ENCODE measurements at places on chromosomes 16 and 17. TPM values are rescaled to one million over a fixed set of nuclear protein-coding genes. Genes with fewer than 3 reads are reported as not detected.

Gene CAPNS2
- polyA plus RNA-seq, result not detected

Gene DLG4
- 7.3 TPM for polyA plus RNA-seq

Gene TMEM95
- polyA plus RNA-seq, result not detected

Gene RSKR
- 3.3 TPM for polyA plus RNA-seq

GRCh38 chr16:3171855-3172593 lies 16.0 kb upstream of the OR1F1 start:
- no peak for DNase-seq

GRCh38 chr16:59148056-59148768 lies 414.1 kb upstream of the GOT2 start:
- no peak for DNase-seq

GRCh38 chr16:28290859-28291254 lies 1.5 kb upstream of the SBK1 start:
- DNase-seq, result no peak

DNA sequence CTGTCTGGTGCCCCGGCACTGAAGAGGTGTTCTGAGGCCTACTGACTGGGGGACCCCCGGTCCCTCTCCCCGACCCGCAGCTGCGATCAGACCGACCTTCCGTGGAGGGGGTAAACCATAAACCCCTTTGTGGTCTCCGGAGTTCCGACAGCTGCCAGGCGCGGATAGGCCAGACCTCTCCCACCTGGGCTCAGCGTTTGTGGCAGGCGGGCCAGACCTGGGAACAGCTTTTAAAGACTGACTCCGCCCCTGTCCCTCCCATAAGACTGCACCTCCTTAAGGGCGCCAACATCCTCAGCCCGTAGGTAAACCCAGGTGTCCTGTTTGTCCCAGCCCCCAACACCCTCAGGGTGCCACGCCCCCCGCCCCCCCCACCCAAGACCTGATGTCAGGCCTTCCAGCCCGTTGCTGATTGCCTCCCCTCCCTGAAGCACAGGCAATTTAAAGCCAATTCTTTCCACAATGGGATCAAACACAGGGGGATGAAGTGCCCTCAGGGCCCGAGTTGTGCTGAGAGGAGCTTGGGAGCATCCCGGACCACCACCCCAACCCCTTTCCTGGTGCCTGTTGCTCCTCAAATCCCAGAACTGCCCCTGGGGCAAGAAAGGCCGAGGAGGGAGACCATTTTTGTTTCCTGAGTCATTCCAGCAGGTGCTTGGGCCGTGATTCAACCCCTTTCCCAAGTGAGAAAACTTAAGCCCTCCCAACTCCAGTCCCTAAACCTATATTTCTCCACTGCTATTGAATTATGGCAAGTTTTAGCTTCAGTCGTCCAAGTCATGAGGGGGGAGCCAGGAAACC lies at the start of gene SOX15:
Gene SOX15 (minus strand): TSS at position 204 of the 801 bp plus-strand sequence. CDS start 418 bp downstream, outside the sequence.
- no peak for DNase-seq

GRCh38 chr16:53111078-53111791 lies 56.4 kb downstream of the CHD9 start:
- no peak for DNase-seq

DNA sequence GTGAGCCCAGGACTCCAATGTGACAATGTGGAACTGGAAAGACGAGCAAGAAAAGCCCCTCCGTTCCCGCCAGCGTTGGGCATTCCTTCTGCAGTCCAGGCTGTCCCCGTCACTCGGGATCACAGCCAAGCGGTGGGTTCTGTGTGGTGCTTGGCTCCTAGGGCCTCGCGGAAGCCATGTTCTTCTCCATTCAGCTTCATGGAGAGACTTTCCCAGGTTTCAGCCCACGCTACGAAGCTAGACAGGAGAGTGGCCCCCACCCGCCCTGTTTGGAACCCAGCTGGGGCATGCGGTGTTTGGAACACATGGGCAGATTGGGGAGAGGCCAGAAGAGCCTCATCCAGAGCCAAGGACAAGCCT lies 5.8 kb downstream of the LMF1 start:
- no peak for DNase-seq

GRCh38 chr17:72388765-72389473 lies 268.1 kb downstream of the SOX9 start:
- no peak for DNase-seq

DNA sequence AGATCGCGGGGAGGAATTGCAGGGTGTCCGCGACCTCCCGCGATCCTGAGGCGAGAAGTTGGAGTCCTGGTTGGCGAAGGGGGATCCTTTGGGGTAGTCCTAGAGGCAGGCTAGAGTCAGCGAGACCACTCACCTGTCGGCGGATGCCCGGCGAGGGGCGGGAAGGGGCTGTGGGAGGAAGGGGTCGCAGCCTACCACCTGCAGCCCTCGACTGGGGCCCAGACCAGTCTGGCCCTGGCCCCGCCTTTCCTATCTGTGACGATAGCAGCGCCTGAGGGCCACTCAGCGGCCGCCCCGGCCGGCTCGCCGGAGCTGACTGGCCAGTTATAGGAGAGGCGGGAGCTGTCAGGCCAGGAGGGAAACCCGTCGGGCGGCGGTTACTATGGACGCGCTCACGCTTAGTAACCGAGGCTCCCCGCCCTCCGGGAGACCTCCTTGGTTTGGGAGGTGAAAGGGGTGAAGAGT lies at the start of gene TEKT3:
Gene TEKT3 (minus strand): TSS at position 213 of the 465 bp plus-strand sequence. CDS start 10,012 bp downstream, outside the sequence.
- DNase-seq, result peak; percentile 94

GRCh38 chr16:13633391-13633861 lies 286.5 kb upstream of the ERCC4 start:
- no peak for DNase-seq

DNA sequence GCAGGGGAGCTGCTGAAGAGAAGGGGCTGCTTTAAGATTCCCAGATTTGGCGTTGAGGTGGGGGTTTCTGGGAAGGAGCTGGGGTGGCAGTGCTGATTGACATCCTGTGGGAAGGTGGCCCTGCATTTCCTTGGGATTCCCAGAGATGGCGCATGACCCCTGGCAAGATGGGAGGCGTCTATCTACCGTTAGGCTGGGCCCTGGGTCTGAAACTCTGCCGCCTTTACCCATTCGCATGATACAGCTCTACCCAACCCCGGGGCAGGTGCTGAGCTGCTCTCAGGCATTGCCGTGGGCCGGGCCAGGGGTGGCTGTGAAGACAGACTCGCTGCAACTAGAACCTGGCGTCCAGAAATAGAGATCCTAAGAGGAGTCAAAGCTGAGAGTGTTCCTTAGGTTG lies 9.9 kb upstream of the MVD start:
- DNase-seq, result no peak

DNA sequence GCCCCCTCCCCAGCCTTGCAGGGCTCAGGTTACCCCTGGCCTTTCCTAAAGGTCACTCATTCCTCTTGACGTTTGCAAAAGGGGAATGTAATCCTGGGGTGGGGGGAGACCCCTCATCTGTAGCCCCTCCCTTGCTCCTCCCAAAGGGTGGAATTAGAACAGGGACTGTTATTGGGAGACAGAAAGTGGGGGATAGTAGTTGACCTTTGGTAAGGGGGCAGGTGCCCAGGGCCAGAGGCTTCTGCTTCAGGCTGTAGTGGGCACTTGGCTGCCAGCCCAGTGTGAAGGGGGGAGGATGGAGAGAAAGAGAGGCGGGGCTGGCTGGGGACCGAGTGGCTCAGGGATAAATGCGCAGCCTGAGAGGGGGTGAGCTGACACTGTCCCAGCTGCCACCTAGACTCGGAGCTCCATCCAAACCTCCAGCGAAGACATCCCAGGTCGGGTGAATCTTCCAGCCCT lies at the start of gene ENO3:
Gene ENO3 (plus strand): TSS at position 374 of the 459 bp plus-strand sequence. CDS start 711 bp downstream, outside the sequence.
- DNase-seq, result peak; percentile 39

- peak; percentile 59 for DNase-seq
Measured at GRCh38 chr17:79840269-79840988, 1.2 kb upstream of the CBX4 start.

GRCh38 chr17:17647524-17648178 lies 33.6 kb upstream of the RAI1 start:
- DNase-seq, result no peak

GRCh38 chr17:75412455-75413317 lies 7.2 kb upstream of the GRB2 start:
- DNase-seq, result peak; percentile 81

DNA sequence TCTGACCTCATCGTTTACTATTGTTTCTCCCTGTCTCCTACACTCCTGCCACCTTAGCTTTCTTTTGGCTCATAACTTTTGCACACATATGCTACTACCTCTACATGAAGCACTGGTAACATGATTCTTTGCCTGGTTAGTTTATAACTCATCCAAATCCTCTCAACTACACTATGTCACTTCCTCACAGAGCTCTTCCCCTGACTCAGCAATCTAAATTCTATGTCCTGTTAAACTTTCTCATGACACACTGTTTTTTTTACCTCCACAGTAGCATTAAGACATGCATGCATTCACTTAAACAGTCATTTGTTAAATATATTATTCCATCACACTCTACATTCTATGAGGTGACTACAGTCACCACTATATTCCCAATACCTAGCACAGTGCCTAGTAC lies 19.7 kb downstream of the APPBP2 start:
- DNase-seq, result no peak

DNA sequence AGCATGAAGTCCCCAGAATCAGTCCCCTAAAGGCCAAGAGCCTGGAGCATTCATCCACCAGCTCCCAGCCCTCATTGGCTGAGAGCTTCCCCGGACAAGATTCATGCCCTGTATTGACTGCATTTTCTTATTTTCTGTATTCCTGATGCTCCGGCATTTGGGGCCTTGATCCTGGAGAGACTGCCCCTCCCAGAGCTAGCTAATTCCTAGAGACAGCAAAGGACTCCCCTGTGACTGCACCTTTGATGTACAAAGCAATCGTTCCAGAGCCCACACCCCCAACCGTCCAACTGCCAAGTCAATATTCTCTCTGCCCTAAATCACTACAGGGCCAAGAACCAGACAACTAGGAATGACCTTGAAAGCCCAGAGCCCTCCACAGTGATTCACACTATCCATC lies 93.4 kb upstream of the CDH5 start:
- no peak for DNase-seq

GRCh38 chr16:55392701-55393100 lies 68.7 kb downstream of the IRX6 start:
- DNase-seq, result no peak

DNA sequence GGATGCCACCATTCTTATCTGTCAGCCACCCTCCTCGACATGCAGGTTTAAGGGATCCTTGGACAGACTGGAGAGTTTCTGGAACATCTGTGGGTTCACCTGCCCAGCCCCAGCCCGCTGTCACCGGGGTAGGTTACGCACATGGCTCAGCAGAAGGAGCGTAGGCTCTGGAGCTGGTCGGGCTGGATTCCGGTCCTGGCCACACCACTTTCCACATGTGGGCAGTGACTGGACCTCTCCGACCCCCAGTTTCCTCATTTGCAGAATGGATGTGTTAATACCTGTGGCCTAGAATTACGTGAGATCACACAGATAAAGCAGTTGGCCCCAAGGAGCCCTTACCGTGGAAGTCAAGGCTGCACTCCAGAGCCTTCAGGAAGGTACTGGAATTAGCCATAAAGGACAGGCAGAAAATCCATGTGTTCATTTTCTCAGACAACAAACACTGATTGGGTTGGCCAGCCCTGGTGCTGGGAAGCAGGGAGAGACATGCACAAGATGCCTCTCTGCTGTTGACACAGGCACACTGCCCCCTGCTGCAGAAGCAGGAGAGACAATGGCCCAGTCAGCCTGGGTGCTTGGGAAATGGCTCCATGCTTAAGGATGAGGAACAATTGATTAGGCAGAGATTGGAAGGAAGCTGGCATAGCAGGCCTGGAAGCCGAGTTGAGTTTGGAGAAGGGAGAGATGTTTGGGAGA lies 58.8 kb downstream of the SF3B3 start:
- DNase-seq, result no peak

- no peak for DNase-seq
Measured at GRCh38 chr17:27268394-27269085, 25.4 kb upstream of the WSB1 start.

- DNase-seq, result no peak
Measured at GRCh38 chr16:506246-506546, 21.3 kb upstream of the CAPN15 start.

DNA sequence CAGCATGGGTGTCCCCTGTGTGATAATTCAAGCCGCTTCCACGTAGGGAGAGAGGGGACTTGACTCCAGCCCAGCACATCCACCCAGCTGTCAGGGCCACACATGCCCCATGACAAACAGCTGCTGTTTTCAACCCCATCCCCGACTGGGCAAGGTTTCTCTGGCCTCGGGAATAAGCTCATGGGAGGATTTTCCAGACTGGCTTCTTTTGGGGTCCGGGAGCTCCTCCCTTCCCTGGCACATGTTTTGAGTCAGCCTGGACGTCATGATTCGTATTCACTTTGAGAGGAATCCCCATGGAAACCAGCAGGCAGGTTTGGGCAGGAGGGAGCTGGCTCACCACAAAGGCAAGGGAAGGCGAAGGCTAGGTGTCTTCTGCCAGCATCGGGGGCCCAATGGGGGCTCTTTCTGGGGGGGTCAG lies 156.4 kb downstream of the CMIP start:
- DNase-seq, result no peak

DNA sequence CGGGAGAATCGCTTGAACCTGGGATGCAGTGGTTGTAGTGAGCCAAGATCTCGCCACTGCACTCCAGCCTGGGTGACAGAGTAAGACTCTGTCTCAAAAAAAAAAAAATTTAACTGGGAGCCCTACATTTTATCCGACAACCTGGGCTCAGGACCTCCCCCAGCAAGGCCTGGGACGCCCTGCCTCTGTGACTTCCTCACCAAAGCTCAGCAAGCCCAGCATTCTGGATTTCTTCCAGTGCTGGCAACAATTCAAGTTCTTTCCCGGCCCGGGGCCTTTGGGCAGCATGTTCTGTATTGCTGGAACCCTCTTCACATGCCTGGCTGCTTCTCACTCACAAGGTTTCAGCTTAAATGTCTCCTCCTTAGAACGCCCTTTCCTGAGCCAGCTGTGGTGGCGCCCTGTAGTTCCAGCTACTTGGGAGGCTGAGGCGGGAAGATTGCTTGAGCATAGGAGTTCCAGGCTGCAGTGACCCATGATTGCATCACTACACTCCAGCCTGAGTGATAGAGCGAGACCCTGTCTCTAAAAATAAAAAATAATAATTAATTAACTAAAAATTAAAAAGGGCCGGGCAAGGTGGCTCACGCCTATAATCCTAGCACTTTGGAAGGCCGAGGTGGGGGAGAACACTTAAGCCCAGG lies 15.9 kb upstream of the MEIOB start:
- DNase-seq, result no peak

GRCh38 chr16:60712144-60712543 lies 1324.1 kb downstream of the CDH8 start:
- DNase-seq, result no peak

DNA sequence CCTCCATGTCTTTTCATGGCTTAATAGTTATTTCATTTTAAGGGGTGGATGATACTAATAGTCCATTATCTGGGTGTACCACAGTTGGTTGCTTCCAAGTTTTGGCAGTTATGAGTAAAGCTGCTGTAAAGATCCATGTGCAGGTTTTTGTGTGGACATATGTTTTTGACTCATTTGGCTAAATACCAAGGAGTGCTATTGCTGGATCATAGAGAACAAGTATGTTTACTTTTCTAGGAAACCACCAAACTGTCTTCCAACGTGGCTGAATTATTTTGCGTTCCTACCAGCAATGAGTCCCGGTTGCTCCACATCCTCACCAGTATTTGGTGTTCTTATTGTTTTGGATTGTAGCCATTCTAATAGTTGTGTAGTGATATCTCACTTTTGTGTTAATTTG lies 181.9 kb downstream of the SPECC1 start:
- no peak for DNase-seq
